ENCODE measurements at places on chromosomes 2 and 18. TPM values are rescaled to one million over a fixed set of nuclear protein-coding genes. Genes with fewer than 3 reads are reported as not detected.

TEX44 gene
- total RNA-seq = not detected

CLIP4 gene
- total RNA-seq = 28.2 TPM

PAPOLG gene
- total RNA-seq = 14.6 TPM

PHLPP1 gene
- 9.5 TPM for total RNA-seq

LOXL3 gene
- total RNA-seq = 1.4 TPM

PCARE gene
- not detected for total RNA-seq

IL36A gene
- not detected for total RNA-seq

UGT1A8 gene
- total RNA-seq = not detected

FAM110C gene
- 10.6 TPM for total RNA-seq

POTEC gene
- not detected for total RNA-seq

PTPN4 gene
- total RNA-seq = 24.2 TPM

LYPD6B gene
- total RNA-seq = 7.7 TPM

SCN7A gene
- total RNA-seq = not detected

MRO gene
- total RNA-seq = not detected

ABCB11 gene
- total RNA-seq = not detected

EGR4 gene
- total RNA-seq = not detected

FSHR gene
- total RNA-seq = not detected

DSC3 gene
- 140 TPM for total RNA-seq

SP100 gene
- total RNA-seq = 146 TPM

PDE11A gene
- 0.20 TPM for total RNA-seq

MDH1B gene
- total RNA-seq = 0.48 TPM

RIT2 gene
- not detected for total RNA-seq

ATP6V1B1 gene
- total RNA-seq = not detected

CNTNAP5 gene
- total RNA-seq = not detected

NEU2 gene
- total RNA-seq = not detected

MOGAT1 gene
- not detected for total RNA-seq

GATA6 gene
- 0.03 TPM for total RNA-seq

HAAO gene
- total RNA-seq = 0.48 TPM

DSEL gene
- 5.0 TPM for total RNA-seq

TTN gene
- total RNA-seq = not detected

SOX11 gene
- total RNA-seq = 3.4 TPM

AOX1 gene
- 16.8 TPM for total RNA-seq

APCDD1 gene
- total RNA-seq = 5.6 TPM

OTOS gene
- total RNA-seq = not detected

RNF144A gene
- total RNA-seq = 6.5 TPM

CTAGE1 gene
- total RNA-seq = not detected

All from foreskin keratinocyte (primary cell).